ENCODE measurements at places on chromosomes 2 and 18. TPM values are rescaled to one million over a fixed set of nuclear protein-coding genes. Genes with fewer than 3 reads are reported as not detected.

The SERPINB10 gene
- 3.9 TPM for total RNA-seq

The DNAH7 gene
- 2.0 TPM for total RNA-seq

The PPIL3 gene
- total RNA-seq = 52.4 TPM

The SLC23A3 gene
- total RNA-seq = 1.5 TPM

The FABP1 gene
- not detected for total RNA-seq

The CNTNAP5 gene
- 0.10 TPM for total RNA-seq

The RESP18 gene
- total RNA-seq = not detected

The DSG1 gene
- total RNA-seq = 260 TPM

GRCh38 chr2:135072125-135072997 lies 20.3 kb downstream of the RAB3GAP1 start:
- no peak for DNase-seq

DNA sequence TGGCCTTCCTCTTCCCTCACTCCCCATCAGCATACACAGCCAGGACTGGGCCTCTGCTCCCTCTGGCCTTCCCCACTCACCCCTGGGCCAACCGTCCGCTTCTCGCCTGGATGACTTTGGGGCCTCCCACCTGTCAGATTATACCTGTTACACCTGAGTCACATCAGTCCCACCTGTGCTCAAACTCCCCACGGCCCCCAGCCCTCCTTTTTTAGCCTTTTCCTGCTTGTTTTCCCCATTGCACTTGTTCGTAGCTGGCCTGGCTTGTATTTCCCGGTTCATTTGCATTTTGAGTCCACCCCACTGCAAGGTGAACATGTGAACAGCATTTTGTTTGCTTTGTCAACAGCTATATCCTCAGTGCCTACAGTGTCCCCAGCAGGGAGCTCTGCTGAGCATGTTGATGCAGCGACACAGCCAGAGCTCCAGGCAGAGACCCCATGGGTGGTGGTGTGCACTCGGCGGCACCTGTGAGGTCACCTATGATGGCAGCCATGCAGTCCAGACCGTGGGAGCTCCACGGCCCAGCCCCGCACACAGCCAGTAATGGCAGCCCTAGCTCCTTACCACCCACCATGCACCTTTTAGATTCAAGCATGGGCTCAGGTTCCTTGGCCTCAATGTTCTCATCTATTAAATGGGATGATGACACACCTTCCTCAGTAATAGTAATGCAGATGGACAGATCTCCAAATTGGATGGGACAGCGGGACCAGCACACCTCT lies 276.4 kb upstream of the HS6ST1 start:
- no peak for DNase-seq

DNA sequence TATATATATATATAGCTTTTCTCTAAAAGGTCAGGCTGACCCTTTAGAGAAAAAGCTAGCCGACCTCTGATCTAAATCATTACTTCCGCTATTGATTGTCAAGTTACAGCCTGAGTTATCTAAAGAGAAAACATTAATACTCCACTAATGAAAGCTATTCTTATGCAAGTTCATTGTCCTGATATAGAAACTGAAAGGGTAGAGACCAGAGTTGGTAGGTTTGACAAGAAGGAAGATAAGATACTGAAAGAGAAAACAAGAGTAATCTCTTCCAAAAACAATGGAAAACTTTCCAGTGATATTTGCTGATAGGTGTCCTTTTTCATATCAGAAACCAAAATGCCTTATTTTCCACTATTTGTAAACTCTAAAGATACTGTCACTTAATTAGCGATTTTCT lies 62.8 kb upstream of the SLC39A10 start:
- DNase-seq = no peak

- no peak for DNase-seq
Measured at GRCh38 chr18:22831441-22831904, 101.7 kb upstream of the RBBP8 start.

DNA sequence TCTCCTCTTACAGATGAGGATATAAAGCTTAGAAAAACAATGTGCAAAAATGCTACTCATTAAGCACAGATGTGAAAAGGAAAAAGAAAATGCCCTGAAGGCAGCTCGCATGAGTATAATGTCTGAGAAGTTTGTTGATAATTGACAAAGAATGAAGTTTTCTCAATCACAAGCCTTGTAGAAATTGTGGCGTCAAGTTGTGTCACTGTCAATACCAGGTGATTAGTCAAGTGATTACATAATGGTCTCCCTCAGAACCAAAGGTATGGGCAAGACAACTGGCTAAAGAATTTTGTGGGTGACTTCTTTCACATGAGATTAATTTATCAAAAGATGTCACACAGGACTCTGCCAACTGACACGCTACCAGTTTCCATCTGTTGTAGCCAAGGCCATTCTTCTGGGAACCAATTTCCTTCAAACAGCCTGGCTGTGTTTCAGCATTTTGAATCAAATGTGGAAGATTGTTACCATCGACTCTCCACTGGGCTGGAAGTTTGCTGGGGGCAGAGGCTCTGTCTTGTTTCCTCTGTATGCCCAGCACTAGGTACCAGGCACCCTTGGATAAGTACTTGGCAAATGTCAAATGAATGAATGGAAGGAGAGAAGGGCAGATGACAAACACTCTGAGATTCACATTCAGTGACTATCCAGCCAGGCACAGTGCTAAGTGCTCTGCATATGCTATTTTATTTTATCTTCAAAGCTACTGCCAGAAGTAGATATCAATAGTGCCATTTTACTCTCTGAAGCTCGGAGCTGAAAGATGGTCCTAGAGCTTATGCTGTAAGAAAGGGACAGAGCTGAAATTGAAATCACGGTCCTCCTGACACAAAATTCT lies 5.9 kb upstream of the FN1 start:
- no peak for DNase-seq
